ENCODE measurements at places on chromosomes 7 and 10. TPM values are rescaled to one million over a fixed set of nuclear protein-coding genes. Genes with fewer than 3 reads are reported as not detected.

Gene HYAL4
- total RNA-seq, result not detected

Gene FLNC
- total RNA-seq, result 94.0 TPM

Gene PIK3CG
- total RNA-seq, result 0.39 TPM

Gene OR6B1
- not detected for total RNA-seq

Gene DLX6
- not detected for total RNA-seq

Gene TAS2R41
- total RNA-seq, result not detected

Gene FUOM
- 17.3 TPM for total RNA-seq

Gene PRSS37
- total RNA-seq, result not detected

Gene CREB5
- 1.7 TPM for total RNA-seq

Gene CH25H
- 0.69 TPM for total RNA-seq

Gene SPDYE16
- not detected for total RNA-seq

Gene TAS2R39
- not detected for total RNA-seq

Gene ZSCAN21
- total RNA-seq, result 8.4 TPM

Gene ERVW-1
- not detected for total RNA-seq

Gene OR13A1
- total RNA-seq, result not detected

Gene CLDN4
- total RNA-seq, result not detected

Gene SPDYE6
- total RNA-seq, result not detected

Gene LIPF
- not detected for total RNA-seq

Gene KCNMA1
- total RNA-seq, result 3.3 TPM

Gene WEE2
- not detected for total RNA-seq

Gene SPDYE8
- total RNA-seq, result not detected

Gene EPDR1
- total RNA-seq, result 14.9 TPM

Gene PLAC9
- 116 TPM for total RNA-seq

Gene TEX36
- not detected for total RNA-seq

Gene VENTX
- not detected for total RNA-seq

Gene ANK3
- total RNA-seq, result 162 TPM

Gene IDI2
- not detected for total RNA-seq

Gene SAMD8
- total RNA-seq, result 33.8 TPM

Gene GPR158
- total RNA-seq, result 0.15 TPM

Gene FAM200A
- total RNA-seq, result 3.6 TPM

Gene FAM180A
- 1.3 TPM for total RNA-seq

Gene CHST3
- total RNA-seq, result 13.4 TPM

Gene TAC1
- 1.7 TPM for total RNA-seq

Gene HMX2
- not detected for total RNA-seq

Gene TUBAL3
- not detected for total RNA-seq

Gene CRYGN
- 0.10 TPM for total RNA-seq

Gene ZMYND11
- total RNA-seq, result 36.6 TPM

Gene ZNF488
- not detected for total RNA-seq

Gene BHLHA15
- not detected for total RNA-seq

Gene GNGT1
- not detected for total RNA-seq

Gene ASB10
- not detected for total RNA-seq

Gene HDAC9
- total RNA-seq, result 1.1 TPM

Gene ZNF853
- total RNA-seq, result 1.1 TPM

Gene ADAM12
- 18.3 TPM for total RNA-seq

Gene IFIT2
- total RNA-seq, result 4.2 TPM

Gene MKX
- not detected for total RNA-seq

Gene POR
- total RNA-seq, result 89.7 TPM

Gene ARL5B
- 9.2 TPM for total RNA-seq

Measured in cardiac ventricle fibroblast (primary cell).